ENCODE measurements at places on chromosomes 3 and 15.

DNA sequence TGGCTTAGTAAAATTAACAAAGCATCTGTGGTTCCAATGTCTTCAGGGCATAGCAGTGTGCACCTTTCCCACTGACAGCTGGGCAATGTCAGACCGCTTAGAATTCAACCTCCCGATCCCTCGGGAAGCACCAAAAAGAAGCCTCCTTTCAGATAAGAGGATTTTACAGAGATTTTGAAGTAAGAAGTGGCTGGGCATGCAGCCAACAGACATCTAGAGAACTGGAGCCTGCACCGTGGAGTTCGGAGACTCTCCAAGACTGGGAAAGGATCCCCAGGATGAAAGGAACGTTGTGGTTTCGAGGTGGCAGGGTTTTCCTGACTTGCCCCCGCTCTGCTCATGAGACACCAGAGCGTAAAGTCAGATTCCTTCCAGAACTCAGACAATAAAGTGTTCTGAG lies 5.3 kb downstream of the FAM174B start:
- DNase-seq: no peak

- no peak for DNase-seq
Measured at GRCh38 chr15:42592716-42593115, 17.3 kb downstream of the STARD9 start.

DNA sequence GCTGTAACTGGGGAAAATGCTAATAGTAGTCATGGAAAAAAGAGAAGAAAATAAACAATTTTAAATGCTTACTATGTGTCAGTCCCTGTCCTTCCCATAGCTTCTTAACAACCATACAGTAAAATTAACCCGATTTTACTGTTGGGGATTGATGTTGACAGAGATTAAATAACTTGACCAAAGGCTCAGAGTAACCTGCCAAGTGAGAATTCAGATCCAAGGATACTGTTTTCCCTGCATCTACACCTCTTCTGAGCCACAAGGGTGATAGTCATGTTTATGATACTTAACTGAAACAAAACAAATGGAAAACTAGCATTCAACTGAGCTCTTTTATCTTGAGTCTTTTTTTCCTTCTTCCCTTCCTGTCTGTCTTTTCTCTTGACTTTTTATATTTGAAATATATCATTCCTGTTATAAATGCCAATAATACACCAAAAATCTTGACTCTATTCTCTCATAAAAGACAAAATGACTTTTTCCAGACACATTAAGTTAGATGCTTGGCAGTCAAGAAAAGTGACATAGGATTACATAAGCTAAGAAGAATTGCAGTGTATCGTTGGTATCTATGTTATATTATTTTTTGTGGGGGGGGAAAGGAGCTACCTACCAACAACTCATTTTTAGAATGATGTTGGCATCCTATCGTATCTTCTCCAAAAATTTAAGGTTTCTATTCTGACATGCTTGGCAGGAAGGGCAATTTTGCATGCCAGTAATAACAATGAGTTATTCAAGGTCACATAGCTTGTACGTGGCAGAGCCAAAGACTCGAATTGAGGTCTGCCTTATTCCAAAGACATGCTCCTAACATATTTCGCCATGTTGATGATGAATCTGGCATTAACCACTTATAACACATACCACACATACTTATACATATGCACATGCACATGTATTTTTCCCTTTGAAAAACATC lies 306.6 kb upstream of the KCNH8 start:
- no peak for DNase-seq

DNA sequence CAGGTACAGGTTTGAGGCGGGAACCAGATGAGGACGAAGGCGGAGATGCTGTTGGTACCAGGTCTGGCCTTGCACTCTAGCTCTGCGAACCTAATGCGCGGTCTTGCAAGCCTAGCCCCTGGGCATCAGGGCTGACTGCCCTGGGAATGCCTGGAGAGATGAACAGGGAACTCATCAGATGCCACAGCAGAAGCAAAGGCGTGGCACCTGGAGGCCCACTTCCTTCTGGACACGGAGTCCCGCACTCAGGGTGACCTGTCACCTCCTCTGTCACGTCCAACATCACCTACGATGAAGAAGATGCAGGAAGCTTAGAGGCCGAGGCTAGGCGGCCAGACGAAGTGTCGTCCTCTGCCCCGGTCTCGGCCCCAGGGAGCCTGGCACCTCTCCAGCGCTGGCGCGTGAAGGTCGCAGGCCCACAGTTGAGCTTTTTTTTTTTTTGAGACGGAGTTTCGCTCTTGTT lies 9.4 kb downstream of the RPLP1 start:
- DNase-seq: no peak

DNA sequence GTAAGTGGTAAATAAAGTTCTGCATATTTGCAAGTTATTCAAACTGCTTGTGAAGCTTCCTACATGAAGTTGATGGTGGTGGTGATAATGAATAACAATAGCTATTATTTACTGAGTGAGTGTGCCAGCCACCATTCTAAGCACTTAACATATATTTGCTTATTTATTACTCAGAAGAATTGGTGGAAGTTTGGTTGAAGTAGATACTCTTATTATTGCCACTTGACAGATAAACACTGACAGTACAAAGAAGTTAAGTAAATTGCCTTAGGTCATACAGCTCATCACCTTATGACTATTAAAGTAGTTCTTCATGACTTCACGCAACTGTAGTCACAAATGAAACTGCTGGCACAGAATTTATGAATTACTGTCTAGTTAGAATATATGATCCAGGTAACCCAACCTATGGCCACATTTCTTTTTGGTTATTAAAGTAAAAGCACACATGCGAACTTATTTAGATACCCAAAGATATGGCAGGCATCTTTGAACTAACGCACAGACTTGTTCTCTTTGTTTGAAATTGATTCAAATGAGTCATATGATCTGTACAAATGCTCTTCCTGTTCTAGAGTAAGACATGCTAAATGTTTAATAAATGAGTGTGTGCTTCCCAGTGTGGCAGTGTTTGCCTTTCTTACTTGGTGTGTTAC lies 99.8 kb upstream of the NR2F2 start:
- no peak for DNase-seq

- DNase-seq: no peak
Measured at GRCh38 chr15:45657764-45658545, 23.1 kb downstream of the SQOR start.

GRCh38 chr15:65836665-65837064 lies 32.6 kb upstream of the RAB11A start:
- no peak for DNase-seq

GRCh38 chr15:39358441-39359041 lies 222.3 kb upstream of the THBS1 start:
- DNase-seq: no peak

DNA sequence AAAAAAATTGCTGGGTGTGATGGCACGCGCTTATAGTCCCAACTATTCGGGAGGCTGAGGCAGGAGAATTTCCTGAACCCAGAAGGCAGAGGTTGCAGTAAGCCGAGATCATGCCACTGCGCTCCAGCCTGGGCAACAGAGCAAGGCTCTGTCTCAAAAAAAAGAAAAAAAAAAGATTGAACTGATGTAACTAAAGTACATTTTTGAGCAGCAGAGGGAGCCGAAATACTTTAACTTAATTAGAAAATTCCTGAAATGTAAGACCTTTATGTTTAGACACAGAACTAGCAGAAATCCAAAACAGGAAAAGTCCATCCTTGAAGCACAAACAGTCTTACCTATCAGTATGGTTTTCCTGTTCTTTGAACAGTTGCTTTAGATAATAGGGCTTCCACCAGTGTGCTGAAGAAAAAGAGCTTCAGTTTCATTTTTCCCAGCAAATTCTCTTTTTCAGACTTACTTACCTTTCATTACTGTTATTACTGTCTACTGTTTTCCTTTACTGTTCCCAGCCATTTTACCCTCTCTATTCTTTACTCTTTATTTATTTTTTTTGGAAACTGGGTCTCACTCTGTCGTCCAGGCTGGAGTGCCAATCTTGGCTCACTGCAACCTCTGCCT lies 33.4 kb upstream of the ZNF609 start:
- DNase-seq: no peak

GRCh38 chr3:40908612-40909011 lies 290.7 kb upstream of the CTNNB1 start:
- DNase-seq: no peak

GRCh38 chr3:117695871-117696645 lies 986.5 kb downstream of the TUSC7 start:
- DNase-seq: no peak

- DNase-seq: no peak
Measured at GRCh38 chr3:46955801-46956259, 20.7 kb downstream of the CCDC12 start.

DNA sequence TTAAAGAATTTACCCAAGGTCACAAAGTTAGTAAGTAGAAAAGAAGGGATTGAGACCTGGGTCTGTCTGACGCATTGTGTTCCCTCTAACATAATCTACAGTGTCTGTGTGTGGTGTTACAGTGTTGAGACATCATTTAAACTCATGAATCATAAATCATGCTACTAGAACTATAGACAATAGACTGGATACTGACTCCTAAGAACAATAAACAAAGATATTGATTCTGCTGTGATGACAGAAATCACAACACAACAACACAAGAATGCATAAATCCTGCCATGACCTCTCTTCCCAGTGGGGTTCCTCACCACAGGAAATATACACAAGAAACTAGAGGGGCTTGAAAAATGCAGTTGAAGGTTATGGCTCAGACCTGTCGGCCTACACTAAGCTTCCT lies 44.3 kb downstream of the TRIM69 start:
- DNase-seq: no peak

- no peak for DNase-seq
Measured at GRCh38 chr3:192993411-192993810, 75.8 kb upstream of the MB21D2 start.

DNA sequence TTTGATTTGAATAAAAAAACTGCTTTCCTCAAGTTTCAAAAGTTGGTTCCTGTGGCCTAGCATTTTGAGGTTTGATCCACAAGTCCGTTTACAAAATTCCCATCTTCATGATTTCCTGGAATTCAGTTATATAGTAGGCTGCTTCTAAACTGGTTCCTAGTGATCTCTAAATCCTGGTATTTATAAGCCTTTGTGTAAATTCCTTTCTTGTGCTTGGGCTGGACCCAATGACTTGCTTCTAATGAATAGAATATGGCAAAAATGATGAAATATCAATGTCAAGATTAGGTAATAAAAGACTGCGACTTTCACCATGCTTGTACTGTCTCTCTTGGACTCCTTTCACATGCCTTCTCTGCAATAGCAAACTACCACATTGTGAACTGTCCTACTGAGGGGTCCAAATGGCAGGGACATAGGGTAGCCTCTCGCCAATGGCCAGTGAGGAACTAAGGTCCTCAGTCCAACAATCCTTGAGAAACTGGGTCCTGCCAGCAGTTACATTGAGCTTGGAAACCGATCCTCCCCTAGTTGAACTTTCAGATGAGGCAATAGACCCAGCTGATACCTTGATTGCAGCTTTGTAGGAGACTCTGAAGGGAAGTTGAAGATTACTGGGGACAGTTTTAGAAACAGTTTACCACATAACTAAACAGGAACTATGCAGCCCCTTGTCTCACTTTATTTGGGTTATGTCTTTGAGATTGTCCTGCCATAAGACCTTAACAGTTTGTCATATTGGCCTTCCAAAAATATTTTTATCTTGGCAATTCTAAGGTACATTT lies 303.9 kb upstream of the TBC1D5 start:
- DNase-seq: no peak

DNA sequence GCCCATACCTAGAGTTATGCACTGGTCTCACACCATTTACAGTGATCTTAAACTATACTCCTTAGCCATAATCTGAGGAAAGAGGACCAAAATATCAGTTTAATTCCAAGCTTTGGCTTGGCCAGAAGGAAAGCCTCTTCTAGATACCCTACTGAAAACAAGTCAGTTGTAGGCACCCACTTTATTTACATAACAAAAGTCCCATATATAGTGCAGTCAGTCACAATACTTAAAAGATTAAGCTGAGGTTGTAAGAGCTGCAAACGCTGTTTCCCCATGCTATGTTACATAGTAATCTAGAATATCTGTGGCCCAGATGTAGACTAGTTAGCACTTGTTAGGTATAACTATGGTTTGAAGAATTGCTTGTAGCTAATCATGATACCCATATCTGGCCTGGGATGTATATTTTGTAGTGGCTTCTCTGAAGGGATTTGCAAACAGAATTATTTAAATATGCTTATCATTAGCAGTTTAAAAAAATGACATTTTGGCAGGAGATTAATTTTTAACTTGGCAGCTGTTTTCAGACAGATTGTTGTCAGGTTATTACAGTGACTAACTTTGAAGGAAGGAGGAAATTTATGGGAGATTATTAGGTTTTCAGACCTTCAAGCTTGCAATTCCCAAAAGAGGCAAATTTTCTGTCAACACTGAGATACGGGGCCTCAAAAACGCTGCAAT lies 160.4 kb upstream of the SLC2A2 start:
- DNase-seq: no peak

DNA sequence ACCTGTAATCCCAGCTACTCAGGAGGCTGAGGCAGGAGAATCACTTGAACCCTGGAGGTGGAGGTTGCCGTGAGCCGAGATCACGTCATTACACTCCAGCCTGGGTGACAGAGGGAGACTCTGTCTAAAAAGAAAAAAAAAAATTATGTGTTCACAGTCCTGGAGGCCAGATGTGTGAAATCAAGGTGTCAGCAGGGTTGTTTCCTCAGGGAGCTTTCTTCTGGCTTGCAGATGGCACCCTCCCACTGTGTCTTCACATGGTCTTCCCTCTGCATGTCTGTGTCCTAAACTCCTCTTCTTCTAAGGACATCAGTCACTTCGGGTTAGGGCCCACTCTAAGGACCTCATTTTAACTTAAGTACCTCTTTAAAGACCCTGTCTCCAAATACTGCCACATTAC lies 56.1 kb upstream of the UBE2E1 start:
- no peak for DNase-seq

DNA sequence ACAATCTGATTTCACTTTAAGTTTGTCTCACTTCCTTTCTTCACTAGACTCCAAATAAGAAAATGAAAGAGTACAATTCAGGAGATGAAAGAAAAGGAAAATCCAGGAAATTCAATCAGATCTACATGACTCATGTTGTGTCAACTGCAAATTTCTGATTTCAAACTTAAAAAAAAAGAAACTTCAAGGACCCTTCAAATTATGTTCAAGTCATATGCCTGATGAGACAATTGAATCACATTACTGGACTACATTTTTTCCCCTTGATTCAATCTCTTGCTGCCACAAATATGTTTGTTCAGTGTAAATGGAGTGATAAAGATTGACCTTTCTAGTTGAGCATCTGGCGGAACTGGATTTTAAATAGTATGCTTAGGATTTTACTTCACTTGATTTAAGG lies 37.4 kb downstream of the FRMD5 start:
- no peak for DNase-seq

DNA sequence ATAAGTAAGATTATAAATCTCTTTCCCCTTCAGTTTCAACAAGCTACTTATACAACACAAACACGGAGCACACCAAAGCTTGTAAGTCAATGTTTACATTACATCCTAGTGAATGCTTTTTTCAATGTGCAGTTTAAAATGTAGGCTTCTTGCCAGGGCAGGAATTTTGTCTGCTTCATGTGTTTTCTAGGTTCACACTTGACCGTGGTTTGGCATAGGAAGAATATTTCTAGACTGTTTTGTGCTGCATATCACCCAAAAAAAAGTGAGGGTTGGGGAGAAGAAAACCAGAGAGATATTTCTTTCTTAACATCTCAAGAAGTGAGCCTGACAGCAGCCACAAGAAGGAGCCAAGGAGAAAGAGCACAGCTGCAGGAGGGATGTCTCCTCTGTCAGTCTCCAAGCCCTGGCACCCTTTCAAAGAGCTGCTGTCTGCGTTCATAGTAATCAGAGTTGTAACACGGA lies 255.8 kb downstream of the MEIS2 start:
- DNase-seq: no peak
